ENCODE measurements at places on chromosomes 11 and 22.
A peak's percentile ranks its signal among the peaks of the same experiment; 100 is the strongest.

GRCh38 chr11:8566613-8567210, 27.3 kb downstream of the STK33 start:
- DNase-seq = peak; percentile 60

DNA sequence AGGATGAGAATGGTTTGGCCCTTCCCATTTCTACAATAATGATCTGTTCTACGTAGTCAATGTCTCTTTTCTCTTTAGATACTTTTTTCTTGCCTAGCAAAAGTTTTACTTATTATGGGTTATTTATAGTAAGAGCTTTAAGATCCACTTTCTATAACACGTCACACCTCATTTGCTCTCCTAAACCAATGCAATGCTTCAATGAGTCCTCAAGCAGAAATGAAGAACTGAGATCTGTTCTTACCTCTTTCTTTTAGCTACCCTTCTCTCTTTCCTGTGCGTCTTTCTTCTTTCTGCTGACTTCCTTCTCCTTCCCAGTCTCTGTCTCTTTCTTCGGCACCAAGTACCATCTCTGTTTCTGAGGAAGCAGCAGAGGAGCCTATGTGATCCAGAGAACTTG, 61.8 kb downstream of the SNX19 start:
- no peak for DNase-seq

DNA sequence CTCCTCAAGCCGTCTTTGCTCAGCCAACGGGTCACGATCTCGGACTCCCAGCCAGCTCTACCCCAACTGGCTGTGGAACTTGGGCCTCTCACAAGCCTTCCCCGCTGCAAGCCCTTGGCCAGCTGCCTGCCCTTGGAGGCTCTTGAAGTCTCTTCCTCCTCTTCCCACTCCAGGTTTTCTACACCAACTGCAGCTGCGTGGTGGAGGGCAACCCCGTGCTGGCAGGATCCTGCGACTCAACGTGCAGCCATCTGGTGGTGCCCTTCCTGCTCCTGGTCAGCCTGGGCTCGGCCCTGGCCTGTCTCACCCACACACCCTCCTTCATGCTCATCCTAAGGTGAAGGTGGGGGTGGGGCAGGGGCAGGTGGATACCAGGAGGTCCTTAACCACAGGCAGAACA, 40.5 kb upstream of the TPBGL start:
- no peak for DNase-seq

DNA sequence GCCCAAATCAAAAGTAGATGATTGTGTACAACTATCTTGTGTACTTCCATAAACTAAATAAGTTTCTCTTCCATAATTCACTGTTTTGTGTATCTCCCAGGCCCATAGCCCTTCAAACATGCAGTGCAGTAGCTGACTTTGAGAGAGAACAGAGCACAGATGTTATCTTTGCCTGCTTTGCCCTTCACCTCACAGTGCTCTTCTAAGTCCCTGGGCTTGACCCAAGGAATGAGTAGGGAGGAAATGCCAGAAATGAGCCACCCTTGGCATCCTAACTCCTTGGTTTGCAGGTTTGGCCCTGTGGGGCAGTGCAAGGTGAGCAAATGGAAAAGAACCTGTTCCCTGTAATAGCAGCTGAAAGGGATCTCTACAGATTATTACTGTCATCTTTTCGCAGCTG, 79.2 kb downstream of the STIM1 start:
- DNase-seq = no peak

Measured in AML-193 (cell line).